ENCODE measurements at places on chromosomes 6 and 20.

DNA sequence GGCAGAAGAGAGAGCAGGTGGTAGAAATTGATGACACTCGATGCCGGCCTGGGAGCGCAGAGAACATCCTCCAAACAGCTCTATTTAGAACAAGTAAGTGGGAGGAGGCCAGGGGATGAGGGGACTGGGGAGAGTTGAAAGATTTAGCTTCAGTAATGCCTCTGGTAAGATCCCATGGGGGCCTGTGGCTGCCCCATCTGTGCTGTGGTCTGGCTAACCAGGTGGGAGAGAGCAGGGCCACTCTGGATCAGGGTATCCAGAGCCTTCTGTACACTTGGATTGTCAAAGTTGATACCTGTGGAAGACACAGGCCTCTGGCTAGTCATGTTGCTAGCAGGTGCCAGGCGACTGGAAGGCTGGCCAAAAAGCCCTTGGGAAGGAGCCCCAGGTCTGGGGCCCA is 27.6 kb downstream of the NCOA5 start:
- H3K27me3 ChIP-seq: peaks cover 12% of the 10 kb centered on the region
- no peak overlapping the region for H3K27ac ChIP-seq
- H3K4me1 ChIP-seq: peaks cover 50% of the 10 kb centered on the region
- no peak overlapping the region for H3K4me3 ChIP-seq
- peaks cover 73% of the 10 kb centered on the region for H3K36me3 ChIP-seq
- DNase-seq: no peak

GRCh38 chr20:51388756-51389542 is 153.6 kb downstream of the NFATC2 start:
- no peak for DNase-seq
- H3K36me3 ChIP-seq: peaks cover 77% of the 10 kb centered on the region
- no peak overlapping the region for H3K4me3 ChIP-seq
- no peaks in the 10 kb centered on the region for H3K27me3 ChIP-seq
- H3K4me1 ChIP-seq: peaks cover 61% of the 10 kb centered on the region

DNA sequence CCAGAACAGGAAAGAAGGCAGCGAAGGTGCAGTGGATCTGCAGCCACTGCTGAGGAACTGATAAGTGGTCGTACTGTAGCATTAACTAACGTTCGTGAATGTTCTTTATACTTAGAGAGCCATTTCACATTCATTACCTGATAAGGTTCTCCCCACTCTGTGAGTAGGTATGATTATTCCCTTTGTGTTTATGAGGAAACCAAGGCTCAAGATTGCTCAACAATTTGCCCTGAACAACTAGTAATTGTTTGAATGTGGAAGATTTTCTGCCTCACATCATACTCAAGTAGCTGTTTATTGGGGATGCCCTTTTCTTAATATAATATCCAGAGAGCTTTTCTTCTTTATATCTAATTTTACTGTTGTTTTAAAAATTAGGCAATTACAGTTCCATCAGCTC is 24.9 kb upstream of the ELOVL5 start:
- H3K27ac ChIP-seq: no peak overlapping the region
- H3K27me3 ChIP-seq: peaks cover 42% of the 10 kb centered on the region
- H3K36me3 ChIP-seq: no peaks in the 10 kb centered on the region
- H3K4me3 ChIP-seq: no peak overlapping the region

- peaks cover 54% of the 10 kb centered on the region for H3K36me3 ChIP-seq
- H3K27me3 ChIP-seq: no peaks in the 10 kb centered on the region
- no peak for DNase-seq
- no peak overlapping the region for H3K27ac ChIP-seq
- no peak overlapping the region for H3K4me3 ChIP-seq
- peaks cover 14% of the 10 kb centered on the region for H3K4me1 ChIP-seq
Observed at GRCh38 chr6:136112262-136112661, 137.8 kb downstream of the MTFR2 start.

DNA sequence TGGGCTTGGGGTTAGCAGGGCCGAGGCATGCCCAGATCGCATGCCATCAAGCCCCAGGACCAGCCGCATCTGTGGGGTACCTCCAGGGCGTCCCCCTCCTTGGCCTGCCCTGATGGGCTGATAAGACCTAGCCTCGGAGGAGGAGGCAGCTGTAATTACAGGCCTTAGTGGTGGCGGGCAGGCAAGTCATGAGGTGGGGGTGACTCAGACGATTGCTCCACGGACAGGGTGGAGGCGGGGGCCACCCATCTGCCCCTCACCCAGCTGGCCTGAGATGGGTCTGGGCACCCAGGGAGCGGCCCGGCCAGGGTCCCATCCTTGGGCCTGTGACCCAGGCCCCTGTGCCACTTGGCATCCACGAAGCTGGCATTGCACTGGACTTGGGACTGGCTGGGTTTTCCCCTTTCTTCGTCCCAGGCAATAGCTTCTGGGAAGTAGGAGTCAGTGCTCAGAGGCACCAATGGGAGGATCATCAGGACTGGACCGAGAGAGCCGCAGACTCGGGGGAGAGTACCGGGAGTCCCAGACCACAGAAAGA is 57.5 kb downstream of the CEBPB start:
- H3K4me3 ChIP-seq: no peak overlapping the region
- no peak overlapping the region for H3K27ac ChIP-seq
- peaks cover 3% of the 10 kb centered on the region for H3K4me1 ChIP-seq
- H3K36me3 ChIP-seq: no peaks in the 10 kb centered on the region
- DNase-seq: no peak
- H3K27me3 ChIP-seq: peaks cover 2% of the 10 kb centered on the region

GRCh38 chr20:47031004-47031403 is 136.4 kb downstream of the EYA2 start:
- no peak overlapping the region for H3K27ac ChIP-seq
- no peak for DNase-seq
- no peak overlapping the region for H3K4me3 ChIP-seq
- H3K36me3 ChIP-seq: no peaks in the 10 kb centered on the region

DNA sequence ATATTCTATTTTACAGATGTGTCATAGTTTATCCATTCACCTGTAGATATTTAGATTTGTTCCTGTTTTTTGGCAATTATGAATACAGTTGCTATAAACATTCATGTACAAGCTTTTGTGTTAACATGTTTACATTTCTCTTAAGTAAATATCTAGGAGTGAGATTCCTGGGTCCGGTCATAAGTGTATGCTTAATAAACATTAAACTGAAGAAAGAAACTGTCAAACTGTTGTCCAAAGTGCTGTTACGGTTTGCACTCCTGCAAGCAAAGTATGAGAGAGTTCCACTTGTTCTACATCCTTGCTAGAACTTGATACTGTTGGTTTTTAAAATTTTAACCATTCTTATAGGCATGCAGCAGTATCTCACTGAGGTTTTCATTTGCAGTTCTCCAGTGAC is 138.6 kb downstream of the RALGAPA2 start:
- H3K27me3 ChIP-seq: no peaks in the 10 kb centered on the region
- no peak overlapping the region for H3K27ac ChIP-seq
- DNase-seq: no peak
- H3K4me1 ChIP-seq: no peaks in the 10 kb centered on the region
- H3K4me3 ChIP-seq: no peak overlapping the region
- peaks cover 11% of the 10 kb centered on the region for H3K36me3 ChIP-seq

DNA sequence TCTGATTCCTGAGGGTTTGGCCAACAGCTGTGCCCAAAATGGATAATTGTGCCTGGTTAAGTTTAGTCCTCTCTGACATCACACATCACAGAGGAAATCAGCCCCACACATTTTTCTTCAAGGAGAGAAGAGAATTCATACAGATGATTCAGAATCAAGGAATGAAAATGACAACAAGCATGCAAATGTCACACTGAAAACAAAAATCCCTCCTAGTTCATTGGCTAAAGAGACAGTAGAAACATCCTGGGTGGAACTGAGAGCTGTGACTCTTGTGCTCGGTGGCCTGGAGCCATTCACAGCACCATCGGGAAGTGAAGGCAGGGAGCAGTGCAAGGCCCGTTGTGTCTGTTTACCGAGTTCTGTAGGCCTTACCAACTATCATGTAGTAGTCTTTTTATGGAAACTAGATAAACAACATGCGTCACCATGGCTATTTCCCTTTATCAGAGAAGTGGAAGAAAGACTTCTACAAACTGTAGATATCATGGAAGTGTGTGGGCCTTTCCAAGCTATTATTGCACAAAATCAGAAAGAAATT is 81.7 kb upstream of the TENT5A start:
- no peak overlapping the region for H3K4me3 ChIP-seq
- no peak overlapping the region for H3K27ac ChIP-seq
- no peaks in the 10 kb centered on the region for H3K4me1 ChIP-seq
- no peak for DNase-seq

DNA sequence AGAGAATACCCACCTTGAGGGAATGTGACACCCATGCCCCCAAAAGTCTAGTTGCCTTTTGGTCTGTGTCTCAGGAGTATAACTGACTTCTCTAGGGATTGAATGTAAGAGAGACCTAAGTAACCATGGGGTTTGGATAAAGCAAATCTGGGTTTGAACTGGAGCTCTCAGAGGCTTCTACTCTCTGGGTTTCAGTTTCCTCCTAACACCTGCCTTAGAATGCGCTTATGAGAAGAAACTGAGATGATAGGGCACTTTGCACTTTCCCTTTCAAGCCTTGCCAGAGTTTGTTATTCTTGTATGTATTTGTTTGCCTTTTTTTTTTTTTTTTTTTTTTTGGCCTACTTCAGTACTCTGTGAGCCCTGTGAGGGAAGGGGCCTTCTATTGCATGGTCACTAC is 19.4 kb downstream of the SDHAF4 start:
- no peaks in the 10 kb centered on the region for H3K27me3 ChIP-seq
- H3K4me3 ChIP-seq: no peak overlapping the region
- H3K4me1 ChIP-seq: peaks cover 12% of the 10 kb centered on the region
- peaks cover 49% of the 10 kb centered on the region for H3K36me3 ChIP-seq
- no peak overlapping the region for H3K27ac ChIP-seq

DNA sequence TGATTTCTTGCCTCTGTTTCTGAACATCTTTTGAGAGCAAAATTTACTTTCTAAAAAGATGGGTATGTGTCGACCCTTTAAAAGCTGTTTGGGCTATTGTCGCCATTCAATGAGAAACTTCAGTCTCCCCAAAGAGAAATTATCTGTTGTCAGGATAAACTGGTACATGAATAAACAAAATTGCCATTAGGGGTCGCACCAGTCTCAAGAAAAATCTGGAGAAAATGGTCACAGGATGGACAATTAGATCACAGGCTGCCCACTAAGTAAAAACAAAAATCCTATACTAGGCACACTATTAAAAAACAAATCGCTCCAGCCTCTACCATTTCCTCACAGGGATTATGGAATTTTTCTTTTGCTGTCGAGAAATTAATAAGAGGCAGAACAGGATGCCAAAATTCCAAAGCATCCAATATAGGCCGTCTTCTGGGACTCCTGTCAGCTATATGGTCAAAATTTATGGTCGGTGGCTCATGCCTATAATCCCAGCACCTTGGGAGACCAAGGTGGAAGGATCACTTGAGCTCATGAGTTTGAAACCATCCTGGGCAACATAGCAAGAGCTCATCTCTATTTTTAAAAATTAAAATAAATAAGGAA is 5.5 kb upstream of the HLA-E start:
- DNase-seq: no peak
- no peaks in the 10 kb centered on the region for H3K36me3 ChIP-seq
- peaks cover 30% of the 10 kb centered on the region for H3K4me1 ChIP-seq
- no peak overlapping the region for H3K27ac ChIP-seq

GRCh38 chr6:166496460-166496859 is 90.0 kb downstream of the RAMACL start:
- peaks cover 10% of the 10 kb centered on the region for H3K4me1 ChIP-seq
- no peak overlapping the region for H3K4me3 ChIP-seq
- H3K27me3 ChIP-seq: no peaks in the 10 kb centered on the region
- H3K27ac ChIP-seq: no peak overlapping the region
- DNase-seq: no peak
